ENCODE measurements at places on chromosomes 12 and 14.
A peak's percentile ranks its signal among the peaks of the same experiment; 100 is the strongest.

DNA sequence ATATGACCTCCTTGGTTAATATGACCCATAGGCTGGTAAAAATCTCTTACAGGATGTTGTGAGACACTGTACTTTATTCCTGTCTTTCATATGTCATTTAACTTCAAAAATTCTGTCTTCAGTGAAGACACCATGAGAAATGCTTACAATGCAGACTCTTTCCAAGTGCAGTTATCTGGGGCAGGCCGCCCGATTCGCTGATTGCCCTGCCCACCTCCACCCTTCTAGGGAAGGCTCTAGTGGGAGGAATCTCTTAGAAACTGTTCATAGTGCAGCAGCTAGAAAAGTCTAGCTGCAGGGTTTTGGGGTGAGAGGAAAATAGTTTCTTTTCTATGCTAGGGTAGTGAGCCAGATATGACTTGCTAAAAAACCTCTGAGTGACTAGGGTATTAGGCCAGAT lies 15.0 kb upstream of the CIPC start:
- no peak for DNase-seq

GRCh38 chr12:68490476-68490875 lies 120.2 kb upstream of the RAP1B start:
- no peak for DNase-seq

DNA sequence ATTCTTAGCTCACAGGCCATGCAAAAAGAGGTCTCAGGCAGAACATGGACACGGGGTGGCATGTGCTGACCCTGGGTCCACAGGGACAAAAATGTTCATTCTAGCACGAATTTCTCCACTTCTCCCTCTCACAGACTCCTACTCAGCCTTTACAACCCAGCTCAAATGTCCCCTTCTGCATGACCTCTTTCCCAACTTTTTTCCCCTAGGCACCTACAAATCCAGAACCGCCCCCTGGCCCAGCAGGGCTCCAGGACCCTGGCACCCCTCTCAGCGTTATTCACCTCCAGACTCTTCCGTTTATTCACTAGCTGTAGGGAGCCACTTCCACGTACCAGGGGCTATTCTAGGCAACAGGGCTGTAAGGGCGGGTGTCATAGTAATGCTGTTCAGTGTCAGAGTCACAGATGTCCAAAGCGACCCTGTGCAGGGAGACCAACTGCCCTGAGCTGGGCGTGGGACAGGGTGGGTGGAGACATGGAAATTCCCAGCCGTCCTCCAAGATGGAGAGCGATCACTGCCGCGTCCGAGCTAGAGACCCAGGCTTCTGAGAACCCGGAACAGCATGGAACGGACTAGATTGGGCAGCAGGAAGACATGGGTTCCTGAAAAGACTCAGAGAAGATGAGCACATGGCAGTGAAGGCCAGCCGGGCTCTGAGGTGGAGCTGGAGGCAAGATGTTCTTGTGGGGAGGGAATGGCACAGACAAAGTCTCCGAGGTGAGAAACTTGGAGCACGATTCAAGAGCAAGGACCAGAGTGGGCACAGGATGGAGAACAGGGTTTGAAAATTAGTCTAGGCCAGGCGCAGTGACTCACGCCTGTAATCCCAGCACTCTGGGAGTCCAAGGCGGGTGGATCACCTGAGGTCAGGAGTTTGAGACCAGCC lies 274.9 kb upstream of the RTL1 start:
- DNase-seq = no peak

- no peak for DNase-seq
Observed at GRCh38 chr12:47065546-47065945, 13.9 kb upstream of the PCED1B start.

GRCh38 chr12:57632958-57633840 lies at the start of gene B4GALNT1:
B4GALNT1 (minus strand) TSS chr12:57633201; CDS start chr12:57632132, 1,069 bp downstream.
- no peak for DNase-seq

DNA sequence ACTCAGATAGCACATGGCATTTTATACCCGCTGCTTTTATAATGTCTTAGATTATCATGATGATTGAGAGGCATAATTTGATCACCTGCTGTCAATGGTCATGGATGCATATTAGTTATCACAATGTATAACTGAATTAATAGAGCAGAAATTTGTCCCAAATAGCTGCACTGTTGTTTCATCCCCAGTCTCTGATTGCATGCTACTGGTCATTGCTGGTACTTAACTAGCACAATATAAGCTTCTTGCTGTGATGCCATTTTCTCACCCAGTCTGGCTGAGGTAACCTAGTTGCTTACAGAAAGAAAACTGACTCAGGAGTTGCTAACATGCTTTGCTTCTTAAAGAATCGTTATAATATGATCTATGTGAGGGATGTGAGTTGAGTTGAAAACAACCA lies 76.8 kb upstream of the PLEKHA5 start:
- no peak for DNase-seq

DNA sequence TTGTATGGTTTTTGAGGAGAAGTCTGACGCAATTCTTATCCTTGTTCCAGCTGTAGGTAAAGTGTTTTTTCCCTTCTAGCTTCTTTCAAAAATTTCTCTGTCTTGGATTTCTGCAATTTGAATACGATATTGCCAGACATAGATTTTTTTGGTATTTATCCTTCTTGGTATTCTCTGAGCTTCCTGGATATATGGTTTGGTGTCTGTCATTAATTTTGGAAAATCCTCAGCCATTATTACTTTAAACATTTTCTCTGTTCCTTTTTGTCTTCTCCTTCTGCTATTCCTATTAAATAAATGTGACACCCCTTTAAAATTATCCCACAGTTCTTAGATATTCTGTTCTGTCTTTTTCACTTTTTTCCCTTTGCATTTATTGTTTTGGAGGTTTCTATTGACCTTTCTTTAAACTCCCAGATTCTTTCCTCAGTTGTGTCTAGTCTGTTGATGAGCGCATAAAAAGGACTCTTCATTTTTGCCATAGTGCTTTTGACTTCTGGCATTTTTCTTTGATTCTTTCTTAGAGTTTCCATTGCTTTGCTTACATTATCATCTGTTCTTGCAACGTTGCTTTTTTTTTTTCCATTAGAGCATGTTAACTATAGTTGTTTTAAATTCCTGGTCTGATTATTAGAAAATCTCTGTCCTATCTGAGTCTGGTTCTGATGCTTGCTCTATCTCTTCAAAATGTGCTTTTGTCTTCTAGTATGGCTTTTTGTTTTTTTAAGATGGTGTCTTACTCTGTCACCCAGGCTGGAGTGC lies 129.1 kb downstream of the MSRB3 start:
- no peak for DNase-seq

DNA sequence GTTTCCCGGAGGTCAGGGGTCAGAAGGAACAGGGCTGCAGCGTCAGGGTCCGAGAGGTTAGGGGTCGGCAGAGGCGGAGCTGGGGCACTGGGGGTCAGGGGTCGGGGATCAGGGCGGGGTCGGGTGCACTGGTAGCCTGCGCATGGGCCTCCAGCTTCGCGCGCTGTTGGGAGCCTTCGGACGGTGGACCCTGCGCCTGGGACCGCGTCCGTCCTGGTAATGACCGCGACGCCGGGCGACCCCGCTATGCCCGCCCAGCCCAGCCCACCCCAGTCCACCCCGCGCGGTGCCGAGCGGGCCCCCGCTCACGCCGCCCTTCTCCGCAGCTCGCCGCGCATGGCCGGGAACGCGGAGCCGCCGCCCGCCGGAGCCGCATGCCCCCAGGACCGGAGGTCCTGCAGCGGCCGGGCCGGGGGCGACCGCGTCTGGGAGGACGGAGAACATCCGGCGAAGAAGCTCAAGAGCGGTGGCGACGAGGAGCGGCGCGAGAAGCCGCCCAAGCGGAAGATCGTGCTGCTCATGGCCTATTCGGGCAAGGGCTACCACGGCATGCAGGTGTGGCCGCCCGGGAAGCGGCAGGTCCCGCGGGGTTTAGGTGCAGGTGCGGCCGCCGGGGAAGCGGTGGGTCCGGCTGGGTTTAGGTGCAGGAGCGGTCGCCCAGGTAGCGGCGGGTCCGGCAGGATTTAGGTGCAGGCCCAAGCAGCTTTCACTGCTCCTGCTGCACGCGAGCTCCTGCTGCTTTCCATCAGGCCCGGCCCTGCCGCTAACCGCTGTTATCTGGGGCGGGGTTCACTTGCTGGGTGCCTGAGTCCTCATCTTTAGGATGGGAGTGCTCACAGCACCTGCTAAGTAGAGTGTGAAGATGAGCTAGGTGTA lies 743 bp downstream of the PUS1 start:
- no peak for DNase-seq

GRCh38 chr14:66254038-66254437 lies 232.1 kb upstream of the CCDC196 start:
- no peak for DNase-seq

DNA sequence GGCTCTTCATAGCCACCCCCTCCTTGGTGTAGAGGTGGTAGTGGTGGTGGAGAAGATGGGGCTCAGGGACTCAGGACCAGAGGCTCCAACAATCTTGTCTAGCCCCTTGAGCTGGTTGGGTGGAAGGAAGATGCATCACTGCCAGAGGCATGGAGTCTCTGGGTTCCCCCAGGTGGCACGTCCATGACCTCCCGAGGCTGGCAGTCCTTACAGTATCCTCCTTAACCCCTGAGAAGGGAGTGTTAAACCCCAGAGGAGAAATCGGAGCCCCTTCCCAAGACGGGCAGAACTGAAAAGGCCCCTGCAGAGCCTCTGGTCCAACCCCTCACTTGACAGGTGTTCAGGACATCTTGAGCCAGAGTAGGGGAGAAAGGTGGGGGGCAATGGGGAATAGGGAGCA lies 9.1 kb downstream of the KRT83 start:
- DNase-seq = no peak

DNA sequence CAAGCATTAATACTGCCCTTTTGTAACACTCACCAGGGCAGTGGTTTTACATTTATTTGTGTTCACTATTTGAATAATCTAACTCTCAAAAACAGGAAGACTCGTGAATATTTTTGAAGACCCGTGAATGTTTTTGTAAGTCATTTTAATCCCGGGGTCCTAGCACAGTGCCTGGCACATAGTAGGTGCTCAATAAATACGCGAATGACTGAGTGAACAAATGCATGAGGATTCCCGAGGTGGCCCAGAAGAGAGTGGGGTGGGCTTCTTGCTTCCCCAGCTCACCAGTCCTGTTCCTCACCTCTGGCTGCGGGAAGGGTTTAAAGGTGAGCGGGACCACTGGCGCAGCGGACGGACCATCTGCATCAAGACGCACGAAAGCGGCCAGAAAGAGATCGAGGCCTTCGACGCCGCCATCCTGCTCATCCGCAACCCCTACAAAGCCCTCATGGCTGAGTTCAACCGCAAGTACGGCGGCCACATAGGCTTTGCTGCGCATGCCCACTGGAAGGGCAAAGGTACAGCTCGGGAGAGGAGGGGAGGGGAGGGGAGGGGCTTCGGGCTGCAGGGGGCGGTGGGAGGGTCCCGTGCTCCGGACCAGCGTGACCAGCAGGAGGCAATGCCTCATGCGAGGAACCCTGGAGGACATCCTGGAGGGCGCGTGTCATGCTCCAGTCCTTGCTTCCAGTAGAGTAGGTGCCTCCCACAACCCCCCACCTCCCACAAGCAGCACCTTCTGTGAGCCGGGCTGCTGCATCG lies 98.9 kb downstream of the CMKLR1 start:
- DNase-seq = no peak

- no peak for DNase-seq
Observed at GRCh38 chr14:51511265-51511664, 140.4 kb upstream of the FRMD6 start.

DNA sequence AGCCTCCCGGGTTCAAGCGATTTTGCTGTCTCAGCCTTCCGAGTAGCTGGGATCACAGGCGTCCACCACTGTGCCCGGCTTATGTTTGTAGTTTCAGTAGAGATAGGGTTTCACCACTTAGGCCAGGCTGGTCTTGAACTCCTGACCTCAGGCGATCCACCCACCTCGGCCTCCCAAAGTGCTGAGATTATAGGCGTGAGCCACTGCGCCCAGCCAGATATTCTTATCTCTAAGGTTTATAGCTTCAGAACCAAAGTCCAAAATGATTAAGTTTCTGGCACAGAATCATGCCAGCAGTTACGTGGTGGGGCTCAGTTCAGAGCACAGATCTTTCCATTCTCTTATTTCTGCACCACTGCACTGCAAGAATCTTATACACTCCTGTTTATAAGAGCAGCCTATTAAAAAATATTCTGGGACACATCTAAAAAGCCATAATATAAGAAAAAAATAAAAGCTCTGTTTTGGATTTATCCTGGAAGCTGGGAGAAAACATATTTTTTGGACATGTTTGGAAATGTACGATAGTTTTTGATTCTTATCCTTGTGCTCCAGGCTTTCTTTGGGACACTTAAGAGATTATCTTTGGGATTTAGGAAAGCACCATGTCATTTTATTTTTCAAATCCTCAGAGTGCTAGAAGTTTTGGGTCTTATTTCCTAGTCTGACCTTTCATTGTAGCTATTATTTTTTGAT lies 129.6 kb downstream of the LMNTD1 start:
- no peak for DNase-seq

- no peak for DNase-seq
Observed at GRCh38 chr12:171743-172676, 41.9 kb downstream of the SLC6A12 start.

GRCh38 chr12:130334937-130335336 lies 2.8 kb upstream of the PIWIL1 start:
- DNase-seq = no peak

- DNase-seq = no peak
Observed at GRCh38 chr12:116069943-116070342, 207.6 kb downstream of the MED13L start.

DNA sequence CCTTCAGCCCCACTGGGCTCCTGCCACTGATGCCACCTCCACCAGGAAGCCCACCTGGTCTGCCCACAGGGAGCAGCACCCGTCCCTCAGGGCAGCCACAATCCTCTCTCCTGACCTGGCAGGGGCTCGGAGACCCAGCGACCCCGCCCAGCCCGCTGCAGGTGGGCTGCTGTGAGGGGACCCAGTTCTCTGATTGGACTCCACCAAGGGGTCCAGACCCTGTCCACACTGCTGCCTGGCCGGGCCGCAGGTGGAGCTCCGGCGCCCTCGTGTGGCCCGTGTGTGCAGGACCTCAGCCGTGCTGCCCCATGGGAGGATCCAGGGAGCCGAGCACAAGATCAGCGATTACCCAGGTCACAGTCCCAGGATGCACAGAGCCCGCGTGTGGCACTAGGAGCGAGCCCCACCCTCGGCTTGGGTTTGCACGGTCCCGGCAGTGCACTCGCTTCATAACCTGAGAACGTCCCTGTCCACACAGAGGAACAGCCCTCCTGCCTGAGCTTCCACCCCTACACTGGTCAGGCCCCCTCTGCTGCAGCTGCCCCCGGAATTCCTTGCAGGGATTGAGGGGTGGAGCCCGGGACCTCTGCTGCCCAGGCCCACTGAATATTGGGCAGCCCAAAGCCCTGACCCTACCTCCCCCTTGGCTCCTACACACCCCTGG lies 35.4 kb upstream of the TMEM179 start:
- DNase-seq = peak; percentile 12

Measured in HFF-Myc (cell line).